ENCODE measurements at places on chromosomes 16 and 17.

DNA sequence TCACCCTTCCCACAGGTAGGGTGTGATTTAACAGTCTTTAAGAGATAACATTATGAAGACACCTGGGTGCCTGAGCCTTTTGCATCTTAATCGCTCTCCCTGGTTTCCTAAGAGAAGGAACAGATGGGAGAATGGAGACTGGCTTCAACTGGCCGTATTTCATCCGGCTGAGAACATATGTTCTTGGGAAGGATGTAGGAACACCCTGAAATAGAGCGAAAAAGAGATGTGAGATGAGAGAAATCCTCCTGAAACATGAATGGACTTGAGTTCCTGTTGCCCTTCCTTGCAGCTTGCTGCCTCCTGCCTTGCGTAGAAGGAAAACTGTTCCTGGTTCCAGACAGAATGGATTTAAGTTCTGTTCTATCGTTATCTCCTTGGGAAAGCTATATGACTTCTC is 385.4 kb upstream of the RBFOX1 start:
- no peak for DNase-seq

DNA sequence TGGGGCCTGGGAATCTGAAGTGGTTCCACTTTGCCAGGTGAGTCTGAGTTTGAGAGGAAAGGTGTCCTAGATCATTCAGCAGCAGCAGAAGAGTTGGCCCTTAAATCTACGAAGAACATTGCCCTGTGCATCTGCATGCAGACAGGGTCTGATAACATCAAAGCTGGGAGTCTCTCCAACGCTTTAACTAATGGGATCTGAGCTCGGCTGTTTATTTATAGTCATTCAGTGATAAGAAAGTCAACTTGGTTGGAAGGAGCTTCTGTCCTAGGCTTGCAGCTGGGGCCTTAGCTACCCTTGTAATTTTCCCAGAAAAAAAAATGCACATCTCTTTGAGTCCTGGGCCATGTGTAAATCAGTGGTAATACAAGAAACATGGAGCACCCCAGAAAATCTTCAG is 418.0 kb upstream of the HSBP1 start:
- no peak for DNase-seq

DNA sequence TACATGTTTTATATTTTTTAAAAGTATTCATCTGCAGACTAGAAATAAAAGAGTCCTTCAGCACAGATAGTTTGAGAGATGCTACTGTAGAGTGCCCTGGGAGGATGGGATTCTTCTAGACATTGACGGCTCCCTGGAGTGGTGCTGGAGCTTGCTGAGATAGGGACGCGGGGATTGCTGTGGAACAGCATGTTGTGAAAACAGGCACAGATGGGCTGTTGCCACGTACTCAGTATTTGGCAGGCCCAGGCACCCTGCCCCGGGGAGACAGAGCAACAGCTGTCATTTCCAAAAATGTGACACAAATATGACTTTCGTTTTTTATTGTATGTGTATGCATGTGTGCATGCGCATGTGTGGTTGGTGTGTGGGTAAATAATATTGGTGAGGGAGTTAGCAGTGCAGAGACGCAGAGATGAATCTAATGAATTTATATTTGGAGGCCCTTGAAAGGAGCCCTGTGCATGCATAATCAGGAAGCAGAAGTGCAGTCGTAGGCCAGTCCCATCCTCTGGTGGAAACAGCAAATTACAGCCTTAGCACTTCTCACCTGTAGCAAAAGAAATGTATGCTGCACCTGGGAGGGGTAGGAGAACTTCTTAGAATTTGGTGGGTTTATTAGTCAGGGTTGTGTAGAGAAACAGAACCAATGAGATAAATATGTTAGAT is 6.2 kb upstream of the ABCA8 start:
- no peak for DNase-seq

GRCh38 chr17:79555543-79555942 is 55.3 kb downstream of the RBFOX3 start:
- no peak for DNase-seq

DNA sequence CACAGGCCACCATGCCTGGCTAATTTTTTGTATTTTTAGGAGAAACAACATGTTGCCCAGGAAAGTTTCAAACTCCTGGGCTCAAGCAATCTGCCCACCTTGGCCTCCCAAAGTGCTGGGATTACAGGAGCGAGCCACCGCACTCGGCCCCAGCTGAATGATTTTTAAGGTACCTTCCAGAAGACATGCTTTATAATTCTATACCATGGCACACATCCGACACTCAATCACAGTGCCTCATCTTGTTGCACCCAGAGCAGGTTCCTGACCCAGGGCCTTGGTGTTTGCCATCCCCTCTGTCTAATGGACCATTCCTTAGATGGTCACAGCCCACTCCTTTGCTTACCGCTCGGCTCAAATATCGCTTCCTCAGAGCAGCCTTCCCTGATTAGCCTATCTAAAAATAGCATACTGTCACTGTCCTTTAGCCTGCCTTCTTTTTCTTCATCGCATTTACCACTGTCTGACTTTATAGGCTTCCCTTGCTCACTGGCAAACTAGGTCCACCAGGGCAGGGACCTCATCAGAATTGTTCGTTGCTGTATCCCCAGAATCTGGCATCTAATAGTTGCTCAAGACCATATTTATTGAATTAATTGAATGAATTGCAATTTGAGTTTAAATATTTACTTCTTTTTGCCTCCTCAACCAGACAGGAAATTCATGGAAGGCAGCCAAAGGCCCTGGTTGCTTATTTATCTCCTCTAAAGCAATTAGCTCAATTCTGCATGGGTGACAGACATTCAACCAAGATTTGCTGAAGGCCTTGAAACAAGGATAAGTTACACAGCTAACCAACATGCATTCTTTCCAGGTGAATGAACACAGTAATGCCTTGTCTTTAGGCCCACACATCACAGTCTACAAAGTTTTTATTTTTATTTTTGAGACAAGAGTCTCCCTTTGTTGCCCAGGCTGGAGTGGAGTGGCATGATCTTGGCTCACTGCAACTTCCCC is 6.3 kb upstream of the TENT4B start:
- no peak for DNase-seq

GRCh38 chr17:51818777-51819176 is 339.7 kb downstream of the CA10 start:
- DNase-seq, result no peak

DNA sequence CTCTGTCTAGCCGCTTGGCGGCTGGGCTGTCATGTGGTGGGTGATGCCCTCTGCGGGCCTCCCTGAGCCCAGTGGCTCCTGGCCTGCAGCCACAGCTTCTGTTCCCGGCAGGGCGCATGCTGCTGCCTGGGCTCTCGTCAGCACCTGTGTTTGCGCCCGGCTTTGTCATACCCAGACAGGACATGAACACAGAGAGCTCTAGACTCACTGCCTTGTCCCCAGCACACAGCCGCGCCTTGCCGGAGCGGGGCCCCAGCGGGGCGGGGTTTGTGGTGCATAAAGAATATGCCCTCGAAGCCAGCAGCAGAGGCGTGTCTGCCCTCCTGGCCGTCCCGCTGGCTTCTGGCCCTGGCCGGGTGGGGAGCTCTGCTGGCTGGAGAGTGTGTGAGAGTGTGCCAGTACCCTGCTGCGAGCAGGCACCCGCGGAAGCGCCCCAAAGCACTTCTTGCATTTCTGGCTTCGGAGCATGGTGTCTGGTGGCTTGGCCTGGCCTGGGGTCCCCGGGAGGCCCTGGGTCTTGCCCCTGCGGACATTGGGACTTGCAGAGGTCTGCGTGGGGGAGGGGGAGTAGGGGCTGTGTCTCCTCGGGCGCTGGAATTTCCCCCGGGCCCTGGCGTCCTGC is 14.4 kb downstream of the ASPSCR1 start:
- peak; percentile 91 for DNase-seq

- DNase-seq, result no peak
Observed at GRCh38 chr17:55442953-55443683, 21.5 kb upstream of the MMD start.

DNA sequence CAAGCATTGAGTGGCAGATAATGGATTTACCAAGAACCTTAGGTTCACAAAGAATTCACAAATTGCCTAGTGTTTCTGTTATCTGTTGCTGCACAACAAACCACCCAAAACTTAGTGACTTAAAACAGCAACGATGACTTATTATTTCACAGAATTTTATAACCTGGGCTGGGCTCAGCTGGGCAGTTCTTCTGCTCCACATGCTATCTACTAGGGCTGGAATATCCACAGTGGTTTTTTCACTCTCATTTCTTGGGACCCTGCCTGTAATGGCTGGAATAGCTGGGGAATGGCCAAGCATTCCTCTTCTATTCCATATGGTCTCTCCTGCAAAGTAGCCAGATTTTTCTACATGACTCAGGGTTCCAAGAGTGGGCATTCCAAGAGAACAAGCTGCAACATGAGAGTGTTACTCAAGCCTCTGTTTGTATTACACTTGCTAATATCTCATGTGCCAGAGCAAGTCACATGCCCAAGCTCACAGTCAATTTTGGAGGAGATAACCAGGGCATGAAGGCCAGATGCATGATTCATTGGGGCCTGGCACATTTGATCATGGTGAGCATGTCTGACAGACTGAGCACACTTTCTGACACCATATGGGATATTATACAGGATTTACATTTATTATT is 4.9 kb upstream of the PSMD7 start:
- no peak for DNase-seq

- no peak for DNase-seq
Observed at GRCh38 chr16:28865722-28866453, 2.2 kb downstream of the SH2B1 start.

- no peak for DNase-seq
Observed at GRCh38 chr16:82882982-82883835, 256.4 kb downstream of the CDH13 start.

DNA sequence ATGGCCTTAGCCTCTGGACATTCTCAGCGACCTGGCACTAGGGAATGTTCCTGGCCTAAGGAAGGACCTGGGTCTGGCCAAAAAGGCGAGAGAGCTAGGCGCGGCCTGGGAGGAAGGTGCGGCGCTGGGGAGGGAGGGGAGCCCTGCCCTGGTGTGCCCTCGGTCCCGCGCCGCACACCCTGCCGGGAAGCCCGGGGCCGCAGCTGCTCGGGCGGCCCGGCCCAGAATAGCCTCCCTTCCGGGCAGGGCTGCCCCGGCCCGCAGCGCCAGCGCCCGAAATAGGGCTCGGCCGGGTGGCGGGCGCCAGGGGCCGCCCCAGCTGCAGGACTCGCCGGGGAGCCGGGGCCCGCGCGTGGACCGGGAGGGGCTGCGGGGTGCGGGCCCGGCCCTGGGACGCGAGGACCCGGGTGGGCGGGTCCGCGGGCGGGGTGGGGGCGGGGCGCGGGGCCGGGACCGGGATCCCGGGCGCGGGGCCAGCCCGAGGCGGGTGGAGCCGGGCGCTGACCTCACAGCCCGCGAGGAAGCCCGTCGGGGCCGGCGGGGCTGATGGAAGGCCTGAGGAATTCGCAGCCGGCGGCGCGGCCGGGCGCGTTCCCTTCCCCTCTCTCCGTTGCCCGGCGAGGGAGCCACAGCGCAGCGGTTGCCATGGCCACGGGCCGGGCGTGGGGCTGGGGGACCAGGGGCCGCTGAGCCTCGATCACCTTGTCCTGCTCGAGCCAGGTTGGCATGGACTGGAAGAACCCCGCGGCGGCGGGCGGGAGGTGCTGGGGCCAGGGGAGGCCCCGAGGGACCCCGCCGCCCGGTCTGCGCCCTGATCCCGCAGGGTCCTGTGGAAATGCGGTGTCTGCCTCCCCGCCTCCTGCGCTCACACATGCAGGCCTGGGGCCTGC is 18.1 kb downstream of the SOCS3 start:
- peak; percentile 89 for DNase-seq

DNA sequence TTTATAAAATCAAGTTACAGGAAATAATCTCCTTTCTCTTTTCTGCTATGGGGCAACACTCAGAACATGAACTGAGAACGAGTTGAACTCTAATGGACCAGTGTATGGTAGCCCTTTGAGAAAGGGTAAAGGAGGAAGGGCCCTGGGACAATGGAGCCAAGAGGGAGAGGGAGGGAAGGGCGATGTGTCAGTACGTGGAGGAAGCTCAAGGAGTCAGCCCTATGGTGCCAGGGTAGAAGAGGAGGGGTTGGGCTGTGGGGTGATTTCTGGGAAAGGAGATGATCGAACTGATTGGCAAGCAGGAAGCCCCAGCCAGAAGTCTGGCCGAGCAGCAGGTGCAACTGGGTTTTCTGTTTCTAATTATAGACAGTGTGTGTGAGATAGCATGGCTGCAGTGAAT is 4.3 kb upstream of the WIPI1 start:
- no peak for DNase-seq

DNA sequence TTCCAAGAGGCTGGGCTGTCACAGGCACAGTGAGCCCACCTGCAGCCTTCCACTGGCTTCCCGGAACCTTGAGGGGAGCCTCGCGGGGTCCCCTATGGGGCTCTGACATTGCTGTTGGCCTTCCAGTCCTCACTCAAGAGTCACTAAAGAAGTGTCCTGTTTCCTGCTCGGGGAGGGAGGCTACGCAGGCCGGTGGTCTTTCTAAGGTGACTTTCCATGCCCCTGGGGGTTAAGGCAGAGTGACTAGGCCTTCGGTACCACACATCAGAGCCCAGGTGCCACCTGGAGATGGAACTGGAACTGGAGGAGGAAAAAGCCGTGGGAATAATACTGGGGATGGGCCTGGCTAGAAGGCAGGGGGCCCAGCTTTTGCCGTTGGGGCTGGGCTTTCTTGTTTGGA is 72.1 kb downstream of the IL21R start:
- peak; percentile 22 for DNase-seq

- DNase-seq, result no peak
Observed at GRCh38 chr17:34651402-34651811, 72.0 kb downstream of the TMEM132E start.

GRCh38 chr16:16067127-16067526 is 117.7 kb downstream of the ABCC1 start:
- DNase-seq, result no peak

DNA sequence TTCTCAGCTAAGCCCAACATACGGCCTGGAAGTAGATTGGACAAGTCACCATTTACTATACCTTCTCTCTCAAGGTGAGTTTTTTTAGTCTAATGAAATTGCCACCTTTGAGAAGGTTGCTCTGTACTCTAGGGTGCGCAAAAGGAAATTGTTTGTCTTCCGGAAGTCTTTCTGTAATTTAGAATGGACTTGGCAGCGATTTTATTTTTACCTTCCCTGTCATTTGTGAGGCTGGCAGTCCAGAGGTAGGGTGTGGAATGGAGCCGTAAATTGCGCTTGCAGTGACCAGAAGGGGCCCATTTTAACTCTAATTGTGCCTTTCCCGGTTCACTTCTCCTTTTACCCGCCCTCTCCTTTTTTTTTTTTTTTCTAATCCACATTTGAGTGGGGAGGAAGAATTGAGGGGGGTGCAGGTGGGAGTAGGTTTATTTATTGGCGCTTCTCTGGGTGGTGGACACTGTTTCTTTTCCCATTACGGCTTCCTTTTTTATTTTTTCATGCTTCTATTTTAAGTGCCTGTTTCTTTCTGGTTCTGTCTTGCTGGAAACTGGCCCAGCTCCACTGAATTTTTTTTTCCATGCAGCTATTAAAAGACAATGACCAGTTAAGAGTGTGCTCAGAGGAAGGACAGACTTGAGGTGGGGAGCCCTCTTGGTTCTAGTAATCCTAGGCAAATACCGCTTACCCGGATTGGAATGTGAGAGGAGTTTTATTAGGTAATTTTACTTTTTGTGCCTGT is 89.7 kb upstream of the CLEC18A start:
- peak; percentile 81 for DNase-seq

- no peak for DNase-seq
Observed at GRCh38 chr16:50224286-50224685, 42.1 kb upstream of the ADCY7 start.

- DNase-seq, result no peak
Observed at GRCh38 chr17:79667746-79668145, 56.9 kb upstream of the RBFOX3 start.

Data from left hindlimb (tissue), 1 donor.